ENCODE measurements at places on chromosomes 2 and 18.
A peak's percentile ranks its signal among the peaks of the same experiment; 100 is the strongest.

DNA sequence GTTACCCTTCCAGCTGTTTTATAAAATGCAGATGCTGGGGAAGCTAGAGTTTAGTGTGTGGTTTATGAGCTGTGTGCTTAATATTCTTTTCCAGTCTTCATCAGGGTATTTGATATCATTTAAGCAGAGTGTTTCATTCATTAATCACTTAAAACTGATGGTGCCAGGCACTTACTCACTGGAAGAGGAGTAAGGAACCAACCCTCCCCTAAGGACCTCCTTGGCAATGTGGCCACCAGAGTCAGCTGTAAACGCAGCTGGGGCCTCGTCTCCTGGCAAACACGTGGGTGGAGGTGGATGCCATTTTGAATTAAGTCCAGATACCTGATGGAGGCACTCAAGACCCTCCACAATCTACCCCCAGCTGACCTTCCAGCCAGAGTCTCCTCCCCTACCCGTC lies 331.6 kb downstream of the CLIP4 start:
- H3K36me3 ChIP-seq, result no peaks in the 10 kb centered on the region
- H3K4me1 ChIP-seq, result no peaks in the 10 kb centered on the region
- H3K27ac ChIP-seq, result no peak overlapping the region
- H3K27me3 ChIP-seq, result no peaks in the 10 kb centered on the region
- no peak overlapping the region for H3K4me3 ChIP-seq
- no peak for DNase-seq

- no peak for DNase-seq
- no peaks in the 10 kb centered on the region for H3K27me3 ChIP-seq
- H3K4me3 ChIP-seq, result no peak overlapping the region
- H3K27ac ChIP-seq, result no peak overlapping the region
- no peaks in the 10 kb centered on the region for H3K4me1 ChIP-seq
- no peaks in the 10 kb centered on the region for H3K36me3 ChIP-seq
Observed at GRCh38 chr2:25437881-25438662, 96.3 kb upstream of the DNMT3A start.

DNA sequence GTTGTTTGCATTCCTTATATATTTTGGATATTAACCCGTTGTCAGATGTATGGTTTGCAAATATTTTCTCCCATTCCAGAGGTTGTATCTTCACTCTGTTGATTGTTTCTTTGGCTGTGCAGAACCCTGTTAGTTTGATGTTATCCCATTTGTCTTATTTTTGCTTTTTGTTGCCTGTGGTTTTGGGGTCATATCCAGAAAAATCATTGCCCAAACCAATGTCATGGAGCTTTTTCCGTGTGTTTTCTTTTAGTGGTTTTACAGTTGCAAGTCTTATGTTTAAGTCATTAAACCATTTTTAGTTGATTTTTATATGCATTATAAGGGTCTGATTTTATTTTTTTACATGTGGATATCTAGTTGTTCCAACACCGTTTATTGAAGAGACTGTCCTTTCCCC lies 35.8 kb downstream of the PPIG start:
- no peaks in the 10 kb centered on the region for H3K27me3 ChIP-seq
- H3K4me1 ChIP-seq, result no peaks in the 10 kb centered on the region
- no peak overlapping the region for H3K4me3 ChIP-seq

GRCh38 chr2:207525296-207525695 lies 4.5 kb upstream of the CREB1 start:
- H3K4me1 ChIP-seq, result peaks cover 9% of the 10 kb centered on the region
- no peaks in the 10 kb centered on the region for H3K27me3 ChIP-seq
- DNase-seq, result no peak
- H3K36me3 ChIP-seq, result no peaks in the 10 kb centered on the region

DNA sequence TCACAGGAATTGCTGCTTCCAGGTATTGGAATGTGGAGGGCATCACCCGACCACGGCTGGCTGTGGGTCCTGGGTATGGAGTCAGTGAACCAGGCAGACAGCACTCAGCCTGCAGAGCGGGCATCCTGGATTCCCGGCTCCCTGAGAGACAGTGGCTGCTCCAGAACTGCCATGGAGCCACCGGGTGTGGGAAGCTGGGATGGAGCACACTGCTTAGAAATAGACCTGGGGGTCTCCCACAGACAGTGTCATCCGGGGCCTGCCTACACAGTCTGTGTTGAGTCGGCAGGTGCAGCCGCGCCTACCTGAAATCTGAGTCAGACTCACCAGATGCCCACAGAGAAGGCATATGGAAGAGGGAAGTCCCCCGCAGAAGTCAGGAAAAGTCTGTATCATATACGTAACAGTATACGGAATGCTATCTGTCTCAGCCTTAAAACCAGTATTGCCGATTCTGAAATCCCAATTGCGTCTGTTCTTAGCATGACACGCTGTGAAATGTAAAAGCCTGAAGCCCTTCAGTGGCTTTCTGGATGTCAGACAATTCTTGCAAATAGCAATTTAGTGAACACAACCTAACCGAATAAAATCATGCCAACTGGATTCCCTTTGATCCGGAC lies 509.7 kb upstream of the MYT1L start:
- H3K27ac ChIP-seq, result no peak overlapping the region
- H3K27me3 ChIP-seq, result no peaks in the 10 kb centered on the region
- H3K4me3 ChIP-seq, result no peak overlapping the region
- DNase-seq, result no peak
- no peaks in the 10 kb centered on the region for H3K36me3 ChIP-seq

DNA sequence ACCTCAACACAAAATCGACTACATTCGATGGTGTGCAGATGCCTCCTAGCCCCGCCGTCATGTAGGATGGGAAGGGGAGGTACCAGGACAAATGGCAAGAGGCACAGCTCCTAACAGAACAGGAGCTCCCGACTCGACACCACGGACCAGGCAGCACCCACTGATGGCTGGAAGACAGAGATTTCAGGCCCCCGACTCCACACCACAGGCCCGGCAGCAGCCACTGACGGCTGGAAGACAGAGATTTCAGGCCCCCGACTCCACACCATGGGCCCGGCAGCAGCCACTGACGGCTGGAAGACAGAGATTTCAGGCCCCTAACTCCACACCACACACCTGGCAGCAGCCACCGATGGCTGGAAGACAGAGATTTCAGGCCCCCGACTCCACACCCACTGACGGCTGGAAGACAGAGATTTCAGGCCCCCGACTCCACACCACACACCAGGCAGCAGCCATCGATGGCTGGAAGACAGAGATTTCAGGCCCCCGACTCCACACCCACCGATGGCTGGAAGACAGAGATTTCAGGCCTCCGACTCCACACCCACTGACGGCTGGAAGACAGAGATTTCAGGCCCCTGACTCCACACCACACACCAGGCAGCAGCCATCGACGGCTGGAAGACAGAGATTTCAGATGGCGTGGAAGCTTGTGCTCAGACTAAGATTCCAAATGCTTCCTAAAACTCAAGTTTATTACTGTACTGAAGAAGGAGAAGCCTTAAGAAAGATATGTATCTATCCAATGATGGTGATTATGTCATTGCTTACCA lies 135.5 kb downstream of the EIPR1 start:
- DNase-seq, result no peak
- H3K4me1 ChIP-seq, result no peaks in the 10 kb centered on the region
- no peak overlapping the region for H3K4me3 ChIP-seq
- no peaks in the 10 kb centered on the region for H3K27me3 ChIP-seq

- no peak overlapping the region for H3K27ac ChIP-seq
- no peaks in the 10 kb centered on the region for H3K27me3 ChIP-seq
- no peak overlapping the region for H3K4me3 ChIP-seq
- no peak for DNase-seq
- no peaks in the 10 kb centered on the region for H3K36me3 ChIP-seq
Observed at GRCh38 chr18:1846640-1847039, 724.7 kb downstream of the METTL4 start.

DNA sequence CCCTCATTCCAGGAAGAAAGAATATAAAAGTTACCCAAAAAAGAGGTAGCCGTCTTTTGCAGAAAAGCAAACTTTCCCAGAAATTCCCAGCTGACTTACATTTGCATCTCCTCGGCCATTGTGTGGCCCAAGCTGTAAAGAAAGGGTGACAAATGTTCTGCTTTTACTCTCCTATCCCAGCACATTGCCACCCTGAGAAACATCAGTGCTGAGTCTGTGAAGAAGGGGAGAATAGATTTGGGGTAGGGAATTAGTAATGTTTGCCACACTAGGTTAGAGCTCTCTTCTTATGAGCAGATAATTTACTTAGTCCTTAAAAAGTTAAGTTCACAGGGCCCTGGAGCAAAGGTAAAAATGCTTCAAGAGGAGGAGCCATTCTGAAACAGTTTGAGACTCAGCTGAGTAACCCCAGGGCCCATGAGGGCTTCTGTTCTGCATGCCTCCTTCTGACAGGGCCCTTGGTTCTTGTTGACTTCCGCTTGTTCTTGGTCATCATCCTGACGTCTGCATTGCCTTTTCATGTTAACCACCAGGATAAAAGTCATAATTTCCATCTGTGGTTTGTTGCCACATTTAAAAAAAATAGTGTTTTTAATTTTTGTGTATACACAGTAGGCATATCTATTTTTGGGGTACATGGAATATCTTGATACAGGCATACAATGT lies 550.7 kb downstream of the RNF144A start:
- H3K36me3 ChIP-seq, result no peaks in the 10 kb centered on the region
- no peak overlapping the region for H3K4me3 ChIP-seq
- H3K27me3 ChIP-seq, result no peaks in the 10 kb centered on the region
- no peak for DNase-seq
- H3K4me1 ChIP-seq, result no peaks in the 10 kb centered on the region

GRCh38 chr2:174004905-174005605 lies 39.9 kb upstream of the SP3 start:
- H3K27me3 ChIP-seq, result no peaks in the 10 kb centered on the region
- no peaks in the 10 kb centered on the region for H3K4me1 ChIP-seq
- no peaks in the 10 kb centered on the region for H3K36me3 ChIP-seq
- DNase-seq, result no peak
- no peak overlapping the region for H3K27ac ChIP-seq

DNA sequence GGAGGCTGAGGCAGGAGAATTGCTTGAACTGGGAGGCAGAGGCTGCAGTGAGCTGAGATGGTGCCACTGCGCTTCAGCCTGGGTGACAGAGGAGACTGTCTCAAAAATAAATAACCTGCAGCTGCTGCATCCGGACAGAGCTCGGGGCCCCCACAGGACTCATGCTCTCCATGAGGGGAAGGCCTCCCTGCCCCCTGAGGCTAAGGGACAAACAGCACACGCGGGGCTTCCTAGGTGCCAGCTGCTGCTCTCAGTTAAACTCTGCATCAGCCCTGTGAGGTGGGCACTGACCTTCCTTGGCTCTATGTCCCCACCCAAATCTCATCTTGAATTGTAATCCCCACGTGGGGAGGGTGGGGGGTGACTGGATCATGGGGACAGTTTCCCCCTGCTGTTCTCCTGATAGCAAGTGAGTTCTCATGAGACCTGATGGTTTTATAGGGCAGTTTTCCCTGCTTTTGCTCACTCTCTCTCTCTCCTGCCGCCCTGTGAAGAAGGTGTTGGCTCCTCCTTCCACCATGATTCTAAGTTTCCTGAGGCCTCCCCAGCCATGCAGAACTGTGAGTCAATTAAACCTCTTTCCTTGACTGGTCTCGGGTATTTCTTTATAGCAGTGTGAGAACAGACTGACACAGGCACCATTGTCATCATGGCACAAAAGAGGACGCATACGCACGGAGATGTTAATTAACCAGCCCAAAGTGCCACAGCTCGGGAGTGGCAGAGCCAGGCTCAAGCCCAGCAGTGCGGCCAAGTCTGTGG lies 49.9 kb upstream of the TAF1B start:
- no peak overlapping the region for H3K4me3 ChIP-seq
- no peaks in the 10 kb centered on the region for H3K27me3 ChIP-seq
- DNase-seq, result peak; percentile 34
- H3K27ac ChIP-seq, result no peak overlapping the region
- no peaks in the 10 kb centered on the region for H3K4me1 ChIP-seq
- H3K36me3 ChIP-seq, result no peaks in the 10 kb centered on the region

DNA sequence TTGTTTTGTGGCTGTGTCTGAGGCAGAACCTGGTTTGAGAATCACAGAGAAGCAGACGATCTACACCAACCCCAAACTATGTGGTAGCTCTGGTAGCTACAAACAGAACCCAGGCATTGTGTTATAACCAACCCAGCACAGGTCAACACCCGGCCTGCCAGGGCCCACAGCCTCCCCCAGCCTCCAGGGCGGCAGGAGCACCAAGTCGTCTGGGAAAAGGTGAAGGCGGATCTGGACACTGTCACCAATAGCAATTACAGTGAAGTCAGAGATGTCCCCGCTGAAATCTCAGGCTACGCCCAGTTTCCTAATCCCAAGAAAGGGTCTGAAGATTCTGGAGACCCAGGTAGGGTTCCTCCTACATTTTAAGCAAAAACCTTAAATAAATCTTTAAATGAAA lies 3.6 kb downstream of the HJURP start:
- no peaks in the 10 kb centered on the region for H3K27me3 ChIP-seq
- H3K4me1 ChIP-seq, result peaks cover 15% of the 10 kb centered on the region
- no peak for DNase-seq

- no peaks in the 10 kb centered on the region for H3K36me3 ChIP-seq
- H3K4me1 ChIP-seq, result no peaks in the 10 kb centered on the region
- DNase-seq, result no peak
Observed at GRCh38 chr2:187118331-187119099, 269.5 kb upstream of the ZSWIM2 start.

GRCh38 chr2:157443795-157444640 lies at the start of gene CYTIP:
TSS of gene CYTIP (minus strand) at chr2:157444089. CDS start at chr2:157444020, 69 bp downstream.
- DNase-seq, result peak; percentile 49
- no peaks in the 10 kb centered on the region for H3K27me3 ChIP-seq
- H3K27ac ChIP-seq, result peak within 1 kb of the TSS; percentile 81
- no peaks in the 10 kb centered on the region for H3K4me1 ChIP-seq
- no peaks in the 10 kb centered on the region for H3K36me3 ChIP-seq

DNA sequence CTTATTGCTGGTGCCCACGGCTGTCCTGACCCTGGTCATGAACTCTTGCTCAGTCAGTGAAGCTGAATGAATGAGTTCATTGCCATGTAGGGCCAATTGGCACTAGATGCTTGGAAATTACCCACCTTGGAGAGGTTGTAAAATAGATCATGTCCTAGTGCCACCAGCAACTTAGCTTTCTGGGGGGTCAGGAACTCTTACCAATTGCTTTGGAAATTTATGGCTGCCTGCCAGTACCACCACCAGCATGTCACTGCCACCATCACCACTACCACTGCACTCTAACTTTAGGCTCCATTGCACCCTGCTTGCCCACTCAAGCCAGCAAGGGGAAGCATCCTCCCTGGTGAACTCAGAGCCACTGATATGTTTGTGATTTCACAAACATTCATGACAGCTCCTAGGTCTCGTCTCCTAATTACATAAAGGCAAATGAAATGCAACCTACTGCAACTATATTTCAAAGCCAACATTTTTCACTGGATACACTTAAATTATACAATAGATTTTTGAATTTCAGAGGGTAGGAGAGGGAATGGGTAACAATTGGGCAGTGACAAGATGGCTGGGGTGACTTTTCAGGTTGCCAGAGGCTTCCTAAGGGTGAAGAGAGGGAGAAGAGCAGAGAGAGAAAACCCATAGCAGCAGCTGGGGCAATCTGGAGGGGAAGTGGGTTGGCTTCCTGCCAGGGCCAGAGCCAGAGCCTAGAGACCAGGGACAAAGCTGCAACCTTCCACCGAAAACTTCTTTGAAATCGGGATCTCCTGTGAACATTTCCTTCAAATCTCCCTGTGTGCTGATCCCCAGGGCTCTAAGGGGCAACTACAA lies 3.5 kb upstream of the EMILIN1 start:
- H3K36me3 ChIP-seq, result peaks cover under 1% of the 10 kb centered on the region
- peak overlapping the region; percentile 7 for H3K27ac ChIP-seq
- no peak overlapping the region for H3K4me3 ChIP-seq
- H3K27me3 ChIP-seq, result no peaks in the 10 kb centered on the region

GRCh38 chr2:240604291-240604938 lies 17.9 kb downstream of the CAPN10 start:
- no peaks in the 10 kb centered on the region for H3K27me3 ChIP-seq
- DNase-seq, result peak; percentile 89
- H3K27ac ChIP-seq, result no peak overlapping the region
- H3K4me3 ChIP-seq, result no peak overlapping the region

All from lower lobe of right lung (tissue), 2 donors.